Right cardiac atrium (tissue), 5 donors: ENCODE measurements at places on chromosomes 6 and 20. TPM values are rescaled to one million over a fixed set of nuclear protein-coding genes. Genes with fewer than 3 reads are reported as not detected.
A peak's percentile ranks its signal among the peaks of the same experiment; 100 is the strongest.

- peak; percentile 83 for DNase-seq
These were observed at the start of gene VSTM2L for GRCh38 chr20:37902504-37903313. VSTM2L (plus strand) TSS chr20:37903127; CDS start chr20:37903351, 224 bp downstream.

GRCh38 chr20:58840816-58841538 is 9.7 kb downstream of the GNAS-AS1 start:
- no peak for DNase-seq

DNA sequence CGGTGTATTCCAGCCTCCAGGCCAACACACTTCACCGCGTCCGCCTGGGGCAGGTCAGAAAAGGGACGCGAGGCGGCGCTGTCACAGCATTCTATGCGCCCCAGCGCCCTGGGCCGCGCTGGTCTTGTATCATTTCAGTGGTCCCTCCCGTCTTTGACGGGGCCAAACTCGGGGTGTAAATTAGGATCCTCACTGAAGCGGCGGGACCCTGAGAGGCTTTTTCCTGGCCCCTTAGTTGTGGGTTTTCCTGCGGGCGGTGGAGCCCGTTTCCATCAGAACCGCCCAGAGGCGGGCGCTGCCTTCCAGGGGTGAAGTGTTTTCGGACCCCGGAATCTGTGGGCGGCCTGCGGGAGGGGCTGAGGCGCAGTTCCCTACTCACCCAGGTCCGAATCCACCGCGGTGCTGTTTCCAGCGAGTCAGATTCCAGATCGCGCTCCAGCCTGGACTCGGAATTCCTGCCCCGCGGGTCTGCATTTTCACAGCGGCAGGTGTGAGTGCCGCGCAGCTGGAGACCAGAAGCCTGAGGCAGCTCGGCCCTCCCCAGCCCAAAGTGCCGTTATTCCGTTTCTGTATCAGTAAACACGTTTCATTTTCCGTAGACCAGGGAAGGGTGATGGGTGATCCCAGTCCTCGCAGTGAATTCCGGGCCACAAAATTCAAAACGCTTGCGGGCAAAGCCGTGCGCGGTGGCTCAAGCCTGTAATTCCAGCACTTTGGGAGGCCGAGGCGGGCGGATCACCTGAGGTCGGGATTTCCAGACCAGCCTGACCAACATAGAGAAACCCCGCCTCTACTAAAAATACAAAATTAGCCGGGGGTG is 3.9 kb upstream of the MICB start:
- DNase-seq = peak; percentile 82

- DNase-seq = peak; percentile 54
These were observed 178.7 kb downstream of the TAF4 start for GRCh38 chr20:61886721-61887595.

PRSS35 gene
- 9.4 TPM for total RNA-seq

OARD1 gene
- 18.2 TPM for total RNA-seq
